T-cell (primary cell): ENCODE measurements at places on chromosomes 4 and X. TPM values are rescaled to one million over a fixed set of nuclear protein-coding genes. Genes with fewer than 3 reads are reported as not detected.

- H3K4me3 ChIP-seq = no peak overlapping the region
- peaks cover 4% of the 10 kb centered on the region for H3K4me1 ChIP-seq
- no peaks in the 10 kb centered on the region for H3K27me3 ChIP-seq
- no peak for DNase-seq
Observed at GRCh38 chr4:139898293-139898692, 232.7 kb downstream of the MGST2 start.

The EGF gene
- total RNA-seq = not detected

GRCh38 chrX:42442745-42443144, 335.2 kb downstream of the PPP1R2C start:
- no peak overlapping the region for H3K27ac ChIP-seq
- no peaks in the 10 kb centered on the region for H3K36me3 ChIP-seq
- H3K4me3 ChIP-seq = no peak overlapping the region
- DNase-seq = no peak
- no peaks in the 10 kb centered on the region for H3K4me1 ChIP-seq

The GSX2 gene
- total RNA-seq = not detected

- DNase-seq = no peak
- no peak overlapping the region for H3K27ac ChIP-seq
- H3K27me3 ChIP-seq = no peaks in the 10 kb centered on the region
- no peaks in the 10 kb centered on the region for H3K36me3 ChIP-seq
- H3K4me3 ChIP-seq = no peak overlapping the region
Observed at GRCh38 chrX:129449148-129449547, 74.1 kb downstream of the SMARCA1 start.

- H3K4me3 ChIP-seq = no peak overlapping the region
- H3K27me3 ChIP-seq = no peaks in the 10 kb centered on the region
- H3K4me1 ChIP-seq = no peaks in the 10 kb centered on the region
Observed at GRCh38 chrX:47097018-47097417, 18.8 kb downstream of the RGN start.

GRCh38 chr4:112348488-112349158, 51.5 kb downstream of the ALPK1 start:
- H3K4me3 ChIP-seq = no peak overlapping the region
- no peaks in the 10 kb centered on the region for H3K27me3 ChIP-seq
- no peak overlapping the region for H3K27ac ChIP-seq
- H3K36me3 ChIP-seq = no peaks in the 10 kb centered on the region

The SMIM31 gene
- total RNA-seq = not detected

- no peak overlapping the region for H3K4me3 ChIP-seq
- no peaks in the 10 kb centered on the region for H3K27me3 ChIP-seq
- no peak for DNase-seq
Observed at GRCh38 chr4:3439391-3439790, 2.4 kb upstream of the HGFAC start.

DNA sequence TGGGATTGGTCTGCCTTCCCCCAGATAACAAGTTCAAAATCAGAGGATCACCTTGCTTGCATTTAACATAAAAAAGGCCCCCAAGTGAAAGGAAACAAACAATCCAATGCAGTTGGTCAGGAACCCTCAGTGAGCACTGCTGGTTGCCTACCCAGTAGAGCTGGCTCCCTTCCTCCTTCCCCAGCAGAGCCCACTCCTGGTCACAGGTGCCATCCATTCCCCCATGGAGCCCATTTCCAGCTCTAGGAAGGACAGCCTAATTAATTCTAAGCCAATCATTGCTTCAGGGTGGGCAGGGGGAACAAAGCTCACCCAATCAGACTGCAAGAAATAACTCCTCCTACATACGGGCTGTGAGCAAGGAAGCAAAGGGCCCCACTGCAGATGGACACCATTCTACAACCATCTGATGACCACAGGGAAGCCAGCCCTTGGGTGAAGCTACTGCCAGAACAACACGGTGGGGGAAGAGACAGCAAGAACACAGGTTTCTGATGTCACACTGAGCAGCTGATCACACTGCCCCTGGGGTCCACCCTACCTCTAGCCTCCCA, 86.5 kb downstream of the SH3KBP1 start:
- peaks cover 22% of the 10 kb centered on the region for H3K4me1 ChIP-seq
- no peaks in the 10 kb centered on the region for H3K36me3 ChIP-seq
- H3K27ac ChIP-seq = peak overlapping the region; percentile 58

- H3K36me3 ChIP-seq = no peaks in the 10 kb centered on the region
- no peak for DNase-seq
- H3K27ac ChIP-seq = no peak overlapping the region
- H3K4me3 ChIP-seq = no peak overlapping the region
Observed at GRCh38 chr4:60721685-60722084, 478.4 kb upstream of the ADGRL3 start.

GRCh38 chr4:75135068-75135825, 202.3 kb downstream of the PARM1 start:
- H3K27ac ChIP-seq = no peak overlapping the region
- no peaks in the 10 kb centered on the region for H3K27me3 ChIP-seq
- no peaks in the 10 kb centered on the region for H3K4me1 ChIP-seq
- DNase-seq = no peak

- H3K4me1 ChIP-seq = no peaks in the 10 kb centered on the region
- no peak overlapping the region for H3K27ac ChIP-seq
- H3K4me3 ChIP-seq = no peak overlapping the region
- DNase-seq = no peak
- no peaks in the 10 kb centered on the region for H3K27me3 ChIP-seq
Observed at GRCh38 chr4:114364857-114365256, 233.8 kb upstream of the UGT8 start.

DNA sequence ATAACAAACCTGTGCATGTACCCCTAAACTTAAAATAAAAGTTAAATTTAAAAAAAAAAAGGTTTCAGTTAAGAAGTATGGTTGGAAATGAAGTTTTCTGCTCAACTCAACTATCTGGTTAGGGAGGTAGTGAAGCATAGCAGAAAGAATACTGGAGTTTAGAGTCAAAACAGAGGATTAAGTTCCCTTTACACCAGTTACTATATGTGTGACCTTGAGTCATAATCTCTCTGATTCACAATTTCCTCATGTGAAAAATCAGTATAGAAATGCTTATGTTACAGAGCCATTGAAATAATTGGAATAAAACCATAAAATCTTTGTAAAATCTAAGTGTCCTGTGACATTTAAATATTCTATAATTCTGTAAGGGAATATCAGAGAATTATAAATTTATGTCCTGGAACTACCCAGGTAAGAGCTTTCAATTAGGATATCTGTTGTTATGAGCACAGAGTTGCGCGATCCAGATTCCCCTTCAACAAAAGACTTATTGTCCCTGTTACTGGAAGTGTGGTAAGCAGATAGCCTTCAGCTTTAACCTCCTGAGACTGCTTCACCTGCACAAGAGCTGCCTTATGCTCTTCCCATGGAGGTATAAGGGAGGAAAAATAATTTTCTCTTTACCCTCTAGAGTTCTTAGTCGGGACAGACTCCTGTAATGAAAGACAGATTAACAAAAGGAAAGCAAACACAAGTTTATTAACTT, 203.8 kb upstream of the NRK start:
- no peaks in the 10 kb centered on the region for H3K36me3 ChIP-seq
- H3K4me1 ChIP-seq = no peaks in the 10 kb centered on the region
- no peak for DNase-seq
- no peak overlapping the region for H3K4me3 ChIP-seq
- H3K27ac ChIP-seq = no peak overlapping the region

The RTL5 gene
- 3.4 TPM for total RNA-seq

DNA sequence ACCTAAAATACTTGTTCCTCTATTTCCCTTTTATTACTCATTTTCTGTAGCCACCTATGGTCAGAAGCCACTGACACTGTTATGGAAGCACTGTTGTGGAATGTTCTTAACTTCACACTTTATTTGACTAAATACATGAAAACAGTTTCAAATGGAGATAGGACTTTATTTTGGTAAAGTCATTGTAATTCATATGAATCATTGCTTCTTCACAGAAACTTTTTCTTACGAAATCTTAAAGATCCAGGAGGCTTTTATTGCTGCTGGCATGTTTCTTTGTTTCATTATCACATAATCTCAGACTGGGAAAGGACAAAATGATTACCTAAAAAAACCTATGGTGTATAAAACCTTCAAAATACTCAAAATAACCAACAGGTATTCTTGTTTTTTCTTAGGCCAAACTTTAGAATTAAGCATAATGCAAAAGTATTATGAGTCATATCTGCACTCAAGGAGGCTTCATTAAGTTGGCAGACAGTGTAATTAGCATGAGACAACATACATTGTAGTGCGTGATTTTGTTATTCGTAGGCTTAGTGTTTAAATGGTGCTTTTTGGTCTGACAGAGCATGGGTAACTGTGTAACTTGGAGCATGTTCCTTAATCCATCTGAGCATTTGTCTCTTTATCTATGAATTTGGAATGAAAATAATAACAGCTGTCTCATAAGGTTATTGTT, 58.0 kb downstream of the SH3BGRL start:
- no peaks in the 10 kb centered on the region for H3K4me1 ChIP-seq
- H3K27ac ChIP-seq = no peak overlapping the region
- no peak overlapping the region for H3K4me3 ChIP-seq
- H3K36me3 ChIP-seq = no peaks in the 10 kb centered on the region
- H3K27me3 ChIP-seq = no peaks in the 10 kb centered on the region

DNA sequence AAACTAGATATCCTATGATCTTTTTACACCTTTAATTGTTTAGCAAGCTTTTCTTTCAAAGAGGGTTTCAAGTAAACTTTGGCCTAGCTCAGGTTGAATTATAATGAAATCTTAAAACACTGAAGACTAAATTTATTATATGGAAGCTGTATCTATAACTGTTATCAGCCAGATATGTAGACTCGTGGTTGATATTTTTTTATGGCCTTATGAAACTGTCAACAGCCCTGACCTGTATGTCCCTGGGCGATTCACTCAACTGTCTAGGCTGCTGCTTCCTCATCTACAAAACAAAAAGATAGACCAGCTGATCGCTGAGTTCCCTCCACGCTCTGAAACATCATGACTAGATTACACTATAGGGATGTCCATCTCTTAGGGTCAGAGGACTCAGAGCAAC, 21.2 kb upstream of the PDK3 start:
- H3K4me3 ChIP-seq = no peak overlapping the region
- H3K27ac ChIP-seq = no peak overlapping the region
- DNase-seq = no peak
- H3K36me3 ChIP-seq = no peaks in the 10 kb centered on the region

The SPP1 gene
- 0.69 TPM for total RNA-seq

The FAM47A gene
- not detected for total RNA-seq

The NAP1L5 gene
- total RNA-seq = 10.4 TPM

DNA sequence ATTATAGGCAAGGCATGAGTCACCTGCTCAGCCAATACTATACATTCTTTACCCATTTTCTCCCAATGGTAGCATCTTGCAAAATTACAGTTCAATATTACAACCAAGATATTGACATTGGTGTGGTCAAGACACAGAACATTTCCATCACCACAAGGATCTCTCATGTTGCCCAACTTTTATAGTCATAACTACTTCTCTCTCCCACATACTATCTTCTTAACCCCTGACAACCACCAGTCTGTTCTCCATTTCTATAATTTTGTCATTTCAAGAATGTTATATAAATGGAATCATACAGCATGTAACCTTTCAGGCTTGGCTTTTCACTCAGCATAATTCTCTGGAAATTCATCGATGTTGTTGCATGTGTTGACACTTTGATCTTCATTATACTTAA, 144.9 kb downstream of the ENOX2 start:
- H3K4me3 ChIP-seq = no peak overlapping the region
- no peaks in the 10 kb centered on the region for H3K36me3 ChIP-seq
- no peaks in the 10 kb centered on the region for H3K27me3 ChIP-seq
- H3K27ac ChIP-seq = no peak overlapping the region

GRCh38 chr4:150033901-150034300, 44.3 kb upstream of the DCLK2 start:
- no peak overlapping the region for H3K4me3 ChIP-seq
- no peak for DNase-seq
- no peaks in the 10 kb centered on the region for H3K27me3 ChIP-seq

GRCh38 chr4:128394778-128395177, 107.2 kb upstream of the PGRMC2 start:
- H3K4me3 ChIP-seq = no peak overlapping the region
- no peak for DNase-seq
- no peak overlapping the region for H3K27ac ChIP-seq
- no peaks in the 10 kb centered on the region for H3K36me3 ChIP-seq
- H3K4me1 ChIP-seq = no peaks in the 10 kb centered on the region

GRCh38 chrX:149286940-149287349, 218.2 kb downstream of the IDS start:
- no peak overlapping the region for H3K4me3 ChIP-seq
- no peaks in the 10 kb centered on the region for H3K4me1 ChIP-seq
- H3K36me3 ChIP-seq = no peaks in the 10 kb centered on the region
- no peak overlapping the region for H3K27ac ChIP-seq

DNA sequence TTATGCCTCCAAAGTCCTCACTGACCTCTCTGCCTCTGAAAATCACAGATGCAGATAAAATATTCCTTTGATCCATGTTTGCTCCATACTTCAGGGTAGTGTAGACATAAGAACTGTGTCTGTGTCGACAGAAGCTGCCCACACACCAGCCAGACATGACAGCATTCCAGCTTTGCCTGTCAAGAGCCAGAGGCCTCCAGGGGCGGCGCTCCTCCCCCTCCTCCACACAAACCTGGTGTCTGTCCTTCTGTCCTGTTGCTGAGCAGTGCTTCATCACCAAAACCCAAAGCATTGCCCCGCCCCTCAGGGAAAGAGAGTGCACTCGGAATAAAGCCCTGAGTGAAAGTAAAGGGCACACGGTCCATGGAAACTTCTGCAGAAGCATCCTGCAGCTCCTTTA, 379.4 kb downstream of the FBXW7 start:
- DNase-seq = no peak
- H3K36me3 ChIP-seq = no peaks in the 10 kb centered on the region

DNA sequence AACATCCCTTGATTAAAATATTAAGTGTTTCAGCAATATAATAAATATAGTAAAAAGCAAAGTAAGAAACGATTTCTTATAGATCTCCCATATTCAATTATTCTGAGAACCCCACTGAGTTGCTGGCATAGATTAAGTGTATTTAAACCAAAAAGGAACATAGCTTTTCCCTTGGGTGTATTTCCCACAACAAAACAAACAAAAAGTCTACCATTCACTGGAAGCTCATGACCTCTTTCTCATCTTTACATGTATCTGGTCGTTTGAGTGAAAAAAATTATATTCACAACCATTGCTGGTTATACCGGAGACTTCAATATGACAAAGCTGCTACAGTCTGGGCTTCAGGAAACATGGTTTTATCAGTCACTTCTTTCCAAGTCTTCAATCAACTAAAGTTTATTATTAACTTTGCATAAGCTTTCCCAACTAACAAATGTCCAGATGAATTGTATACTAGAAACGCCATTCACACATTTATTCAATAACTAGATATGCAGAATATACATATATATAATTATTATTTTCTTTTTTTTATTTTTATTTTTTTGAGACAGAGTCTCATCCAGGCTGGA, 38.6 kb downstream of the ZNF827 start:
- no peaks in the 10 kb centered on the region for H3K27me3 ChIP-seq
- H3K36me3 ChIP-seq = peaks cover 18% of the 10 kb centered on the region
- no peak overlapping the region for H3K27ac ChIP-seq
- H3K4me1 ChIP-seq = peaks cover 11% of the 10 kb centered on the region
- H3K4me3 ChIP-seq = no peak overlapping the region
